ENCODE measurements at places on chromosomes 12 and 14.
A peak's percentile ranks its signal among the peaks of the same experiment; 100 is the strongest.

DNA sequence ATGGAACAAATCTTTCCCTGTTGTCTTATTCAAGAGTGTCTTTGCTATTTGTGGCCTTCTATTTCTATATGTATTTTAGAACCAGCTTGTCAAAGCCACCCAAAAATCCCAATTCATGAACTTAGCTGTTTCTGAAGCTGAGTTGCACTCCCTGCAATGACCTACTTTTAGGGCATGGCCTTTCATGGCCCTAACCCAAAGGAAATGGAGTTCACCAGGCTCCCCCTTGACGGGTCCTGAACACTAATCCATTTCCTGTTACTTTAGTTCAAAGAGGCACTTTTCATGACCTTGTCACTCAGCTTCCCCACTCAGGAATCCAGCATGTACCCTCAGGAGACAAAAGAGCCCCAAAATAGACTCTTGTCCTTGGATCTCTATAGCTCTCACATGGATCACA, 7.6 kb downstream of the TMED8 start:
- DNase-seq = no peak

GRCh38 chr12:15562263-15562662, 226.9 kb downstream of the EPS8 start:
- no peak for DNase-seq

- DNase-seq = no peak
These were observed 8.8 kb downstream of the BCL7A start for GRCh38 chr12:122030424-122031035.

- DNase-seq = no peak
These were observed 7.8 kb downstream of the PPTC7 start for GRCh38 chr12:110575326-110575725.

DNA sequence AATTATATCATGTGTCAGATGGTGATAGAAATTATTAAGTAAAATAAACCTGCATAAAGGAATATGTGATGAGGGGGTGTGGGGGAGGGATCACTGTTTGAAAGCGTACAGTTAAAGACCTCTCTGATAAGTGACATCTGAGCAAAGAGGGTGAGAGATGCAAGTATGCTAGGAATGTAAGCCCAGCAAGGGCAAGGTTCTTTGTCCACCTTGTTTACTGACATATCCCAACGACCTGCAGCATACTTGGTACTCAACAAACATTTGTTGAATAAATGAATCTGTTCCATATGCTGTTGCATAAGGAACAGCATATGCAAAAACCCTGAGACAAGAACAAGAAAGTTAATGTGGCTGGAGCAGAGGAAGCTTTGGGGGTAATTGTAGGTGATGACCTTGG, 12.0 kb upstream of the MDM1 start:
- DNase-seq = no peak

DNA sequence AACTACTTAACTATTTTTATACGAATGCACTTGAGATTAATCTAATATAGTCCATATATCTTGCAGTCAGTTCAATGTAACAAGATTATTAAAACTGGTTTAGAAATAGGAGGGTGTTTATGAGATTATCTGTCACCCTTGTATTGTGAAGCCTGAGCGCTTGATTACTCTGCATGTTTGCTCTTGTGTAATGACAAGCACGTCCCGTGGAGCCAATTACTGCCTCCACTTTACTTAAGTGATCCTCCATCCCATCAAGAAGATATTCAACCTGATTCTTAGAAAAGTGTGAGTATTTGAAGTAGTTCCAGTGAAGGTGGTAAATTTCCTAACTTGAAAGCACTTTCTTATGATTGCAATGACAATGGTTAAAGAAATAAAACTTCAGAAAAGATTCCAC, 415.2 kb upstream of the GARIN6 start:
- no peak for DNase-seq

DNA sequence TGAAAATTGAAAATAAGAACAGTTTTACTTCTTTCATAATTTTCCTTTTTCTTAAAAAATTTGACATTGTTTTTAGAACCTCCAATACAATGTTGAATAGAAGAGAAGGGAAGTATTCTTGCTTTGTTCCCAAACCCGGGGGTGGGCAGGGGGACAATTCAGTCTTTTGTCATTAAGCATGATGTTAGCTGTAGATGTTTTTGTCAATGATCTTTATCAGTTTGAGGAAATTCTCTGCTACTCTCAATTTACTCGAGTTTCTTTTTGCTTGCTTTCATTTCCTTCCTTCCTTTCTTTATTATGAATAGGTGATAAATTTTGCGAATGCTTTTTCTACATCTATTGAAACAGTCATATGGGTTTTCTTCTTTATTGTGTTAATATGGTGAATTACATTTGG, 183.2 kb upstream of the FRMD6 start:
- DNase-seq = no peak

DNA sequence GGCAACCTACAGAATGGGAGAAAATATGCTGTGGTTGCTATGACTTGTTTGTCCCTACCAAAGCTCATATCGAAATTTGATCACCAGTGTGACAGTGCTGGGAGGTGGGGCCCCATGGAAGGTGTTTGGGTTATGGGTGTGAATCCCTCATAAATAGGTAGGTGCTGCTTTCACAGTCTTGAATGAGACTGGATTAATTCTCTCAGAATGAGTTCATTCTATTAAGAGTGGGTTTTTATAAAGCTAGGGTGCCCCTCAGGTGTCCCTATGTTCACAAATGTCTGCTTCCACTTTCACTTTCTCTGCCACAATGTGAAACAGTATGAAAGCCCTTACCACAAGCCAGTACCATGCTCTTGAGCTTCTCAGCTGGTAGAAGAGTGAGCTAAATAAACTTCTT, 133.5 kb downstream of the CPNE8 start:
- DNase-seq = no peak

DNA sequence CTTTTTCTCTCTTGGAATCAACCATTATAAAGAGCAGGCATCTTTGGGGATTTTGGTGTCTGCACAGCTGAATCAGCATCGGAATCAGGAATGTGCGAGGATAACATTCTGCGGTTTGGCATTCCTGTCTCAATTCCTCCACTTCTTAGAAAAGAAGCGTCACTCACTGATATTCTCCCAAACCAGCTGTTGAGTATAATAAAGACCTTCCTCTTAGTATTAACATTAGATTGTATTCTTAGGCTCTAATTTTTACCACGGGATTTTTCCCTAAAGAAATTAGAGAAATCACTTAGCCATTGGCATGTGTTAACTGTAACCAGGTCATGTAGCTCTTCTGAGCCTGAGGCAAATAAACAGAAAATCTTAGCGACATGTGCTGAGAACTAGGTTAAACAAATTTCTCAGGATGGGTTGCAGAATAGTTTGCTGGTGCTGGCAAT, 128.7 kb downstream of the TMX1 start:
- no peak for DNase-seq

- DNase-seq = no peak
These were observed 307.2 kb downstream of the ATP23 start for GRCh38 chr12:58248599-58248998.

GRCh38 chr14:26765768-26766520, 168.1 kb upstream of the NOVA1 start:
- no peak for DNase-seq

DNA sequence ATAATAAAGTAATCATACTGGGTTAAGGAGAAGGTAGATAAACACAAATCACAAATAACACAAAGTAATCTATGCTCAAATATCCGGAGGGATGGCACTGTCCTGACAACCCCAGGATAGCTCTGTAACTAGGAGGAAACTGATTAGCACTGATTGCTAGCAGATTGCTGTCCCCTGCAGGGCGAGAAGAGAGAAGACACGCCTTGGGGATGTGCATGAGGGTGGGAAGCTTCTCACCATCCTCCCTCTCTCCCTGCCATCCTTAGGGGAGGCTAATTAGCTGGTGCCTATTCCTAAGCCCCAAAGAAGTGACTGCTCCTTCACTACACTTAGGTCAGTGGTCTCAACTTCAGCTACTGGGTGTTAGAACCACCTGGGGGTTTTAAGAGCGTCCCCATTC, 27.0 kb upstream of the TMEM260 start:
- DNase-seq = no peak

- DNase-seq = no peak
These were observed 45.3 kb upstream of the MTERF2 start for GRCh38 chr12:107032266-107032665.

- DNase-seq = no peak
These were observed 228.1 kb upstream of the CNTN1 start for GRCh38 chr12:40464121-40464520.

- no peak for DNase-seq
These were observed 17.4 kb downstream of the ACVRL1 start for GRCh38 chr12:51924551-51925319.

DNA sequence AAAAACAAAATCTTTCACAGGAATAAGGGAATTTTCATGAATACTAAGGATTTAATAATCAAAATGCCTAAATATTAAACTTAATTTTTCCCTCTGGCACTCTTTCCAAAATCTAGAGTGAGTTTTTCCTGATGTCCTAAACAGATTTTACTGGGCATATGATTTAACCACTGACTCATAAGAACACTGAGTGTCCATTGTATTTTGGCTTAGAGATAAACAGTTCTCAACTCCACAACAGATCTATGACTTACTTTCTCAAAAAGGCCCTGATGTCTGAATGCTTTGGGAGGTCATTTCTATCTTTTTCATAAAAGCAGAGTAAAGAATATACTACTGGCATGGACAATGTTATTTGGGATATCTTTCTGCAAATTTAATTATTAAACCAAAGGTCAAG, 15.0 kb downstream of the TMBIM4 start:
- DNase-seq = no peak

- no peak for DNase-seq
These were observed 50.3 kb upstream of the SRSF5 start for GRCh38 chr14:69716478-69717187.

DNA sequence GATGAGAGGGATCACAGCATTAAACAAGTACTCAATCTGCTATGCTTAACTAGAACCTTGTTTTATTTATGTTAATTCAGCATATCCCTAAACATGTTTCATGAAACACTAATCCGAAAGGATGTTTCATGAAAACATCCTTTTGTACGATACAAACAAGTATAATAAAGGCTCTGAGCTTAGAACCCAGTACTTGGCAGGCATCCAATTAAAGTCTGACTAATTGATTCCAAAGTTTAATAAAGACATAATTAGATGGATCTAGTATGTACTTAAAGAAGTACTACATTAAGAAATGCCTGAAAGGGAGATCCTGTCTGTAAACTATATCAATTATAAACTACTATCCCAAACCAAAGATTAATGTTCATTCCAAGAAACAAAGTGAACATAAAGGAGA, 51.8 kb downstream of the SCAF11 start:
- DNase-seq = no peak

GRCh38 chr12:107760207-107760808, 629 bp downstream of the PRDM4 start:
- peak; percentile 18 for DNase-seq

- no peak for DNase-seq
These were observed 131.8 kb upstream of the USP15 start for GRCh38 chr12:62128175-62128975.

GRCh38 chr12:121792607-121793439, 665 bp downstream of the RHOF start:
- no peak for DNase-seq

DNA sequence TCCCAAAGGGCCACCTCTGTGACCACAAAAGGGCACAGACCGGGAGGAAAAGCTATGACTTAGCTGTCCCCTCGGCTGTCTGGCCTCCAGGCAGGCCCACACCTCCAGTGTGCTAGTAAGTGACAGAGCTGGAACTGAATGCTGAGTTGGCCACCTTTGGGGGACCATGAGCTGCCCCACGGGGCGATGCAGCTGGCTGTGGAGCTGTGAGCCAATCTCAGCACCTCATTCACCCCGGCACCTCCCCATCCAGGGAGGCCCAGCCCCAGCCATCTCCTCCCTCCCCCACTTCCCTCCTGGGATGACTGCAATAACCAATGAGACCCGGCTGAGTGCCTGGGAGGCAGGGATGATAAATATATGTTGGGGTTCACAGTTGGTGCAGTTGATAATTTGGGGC, 12.2 kb upstream of the TESC start:
- no peak for DNase-seq

DNA sequence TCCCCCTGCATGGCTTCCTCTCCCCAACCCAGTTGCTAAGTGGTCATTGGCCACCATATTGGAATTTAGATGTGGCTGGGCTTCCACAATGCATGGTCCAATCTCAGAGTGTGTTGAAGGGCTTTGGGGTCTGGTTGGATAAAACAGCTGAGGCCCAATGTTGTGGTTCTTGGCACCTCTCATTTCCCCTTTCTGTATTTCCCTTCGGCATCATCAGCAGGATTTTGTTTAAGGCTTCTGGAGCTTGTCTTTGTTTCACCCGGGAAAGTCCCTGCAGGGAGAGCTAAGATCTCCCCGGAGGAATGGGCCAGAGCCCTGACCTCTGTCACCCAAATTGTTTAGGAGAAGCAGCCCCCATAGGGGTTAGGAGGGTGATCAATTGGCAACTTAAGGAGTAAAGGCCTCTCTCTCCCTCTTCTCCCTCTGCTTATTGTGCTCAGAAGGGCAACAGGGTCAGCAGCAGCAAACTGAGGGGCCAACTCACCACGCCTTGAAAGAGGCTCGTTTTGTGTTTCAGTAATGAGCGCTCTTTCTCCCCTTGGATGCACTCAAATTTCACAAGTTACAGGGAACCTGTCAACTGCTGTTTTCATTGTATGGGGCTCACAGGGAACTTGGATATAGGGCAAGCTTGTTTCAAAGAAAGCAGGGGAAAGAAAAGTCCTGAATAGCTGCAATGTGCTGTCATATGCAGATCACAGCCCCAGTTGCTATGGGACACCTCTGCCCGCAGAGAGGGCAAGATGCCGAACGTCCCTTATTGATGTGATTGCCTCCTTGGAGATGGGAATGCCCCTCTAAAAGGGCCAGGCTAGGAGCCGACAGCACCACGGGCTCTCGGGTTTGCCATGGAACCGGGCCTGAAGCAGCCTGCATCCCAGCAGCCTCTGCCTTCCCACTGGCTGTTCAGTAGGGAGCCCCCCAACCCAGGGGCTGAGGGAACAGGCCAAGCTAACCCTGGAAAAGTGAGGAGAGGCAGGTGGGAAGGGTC, 223.7 kb downstream of the ZFP36L1 start:
- DNase-seq = peak; percentile 78

DNA sequence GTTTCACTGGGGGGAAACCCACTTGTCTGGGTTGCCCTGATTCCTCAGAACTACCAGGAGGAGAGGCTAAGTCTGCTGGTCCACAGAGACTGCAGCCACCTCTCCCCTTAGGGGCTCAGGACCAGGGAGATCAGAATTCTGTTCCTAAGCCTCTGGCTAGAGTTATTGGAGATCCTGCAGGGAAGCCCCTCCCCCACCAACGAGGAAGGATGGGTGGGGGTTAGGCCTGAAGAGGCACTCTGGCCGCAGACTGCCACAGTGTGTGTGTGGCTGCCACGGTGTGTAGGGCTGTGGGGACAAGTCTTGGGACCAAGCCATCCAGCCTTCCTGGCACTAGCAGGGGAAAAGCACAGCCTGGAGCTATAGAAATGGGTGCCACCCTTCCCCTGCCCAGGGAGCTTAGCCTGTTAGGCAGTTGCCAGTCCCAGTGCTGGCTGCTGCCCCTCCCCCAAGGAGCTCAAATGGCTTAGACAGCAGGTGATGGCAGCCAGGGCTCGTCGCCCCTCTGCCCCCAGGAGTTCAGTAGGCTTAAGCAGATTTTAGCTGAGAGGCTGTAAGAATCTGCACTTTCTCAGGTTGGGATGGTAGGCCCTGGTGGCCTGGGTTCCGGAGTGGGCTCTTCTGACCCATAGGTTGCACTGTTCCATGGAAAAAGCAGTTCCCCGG, 107.7 kb downstream of the ERGIC2 start:
- no peak for DNase-seq

- no peak for DNase-seq
These were observed 68.6 kb downstream of the ACSS3 start for GRCh38 chr12:81146228-81147225.

- DNase-seq = no peak
These were observed 18.8 kb upstream of the RCOR1 start for GRCh38 chr14:102573591-102574046.

GRCh38 chr12:47945341-47945728, 18.1 kb upstream of the TMEM106C start:
- DNase-seq = no peak
